ENCODE measurements at places on chromosomes 12 and 14. TPM values are rescaled to one million over a fixed set of nuclear protein-coding genes. Genes with fewer than 3 reads are reported as not detected.

Gene LMNTD1
- total RNA-seq, result not detected

Gene CLEC1B
- not detected for total RNA-seq

Gene OAS1
- total RNA-seq, result 8.1 TPM

Gene AP1G2
- total RNA-seq, result 15.5 TPM

Gene KRT8
- 100 TPM for total RNA-seq

Gene SERPINA12
- not detected for total RNA-seq

Gene HOTAIR
- total RNA-seq, result not detected

Gene TMEM63C
- 1.9 TPM for total RNA-seq

Gene SLC6A15
- total RNA-seq, result 0.32 TPM

Gene HAL
- 0.27 TPM for total RNA-seq

Gene ZNF605
- total RNA-seq, result 13.9 TPM

- DNase-seq, result no peak
Observed at GRCh38 chr14:69242311-69243224, 17.4 kb upstream of the GALNT16 start.

- DNase-seq, result no peak
Observed at GRCh38 chr14:35535483-35536112, 1.6 kb downstream of the INSM2 start.

DNA sequence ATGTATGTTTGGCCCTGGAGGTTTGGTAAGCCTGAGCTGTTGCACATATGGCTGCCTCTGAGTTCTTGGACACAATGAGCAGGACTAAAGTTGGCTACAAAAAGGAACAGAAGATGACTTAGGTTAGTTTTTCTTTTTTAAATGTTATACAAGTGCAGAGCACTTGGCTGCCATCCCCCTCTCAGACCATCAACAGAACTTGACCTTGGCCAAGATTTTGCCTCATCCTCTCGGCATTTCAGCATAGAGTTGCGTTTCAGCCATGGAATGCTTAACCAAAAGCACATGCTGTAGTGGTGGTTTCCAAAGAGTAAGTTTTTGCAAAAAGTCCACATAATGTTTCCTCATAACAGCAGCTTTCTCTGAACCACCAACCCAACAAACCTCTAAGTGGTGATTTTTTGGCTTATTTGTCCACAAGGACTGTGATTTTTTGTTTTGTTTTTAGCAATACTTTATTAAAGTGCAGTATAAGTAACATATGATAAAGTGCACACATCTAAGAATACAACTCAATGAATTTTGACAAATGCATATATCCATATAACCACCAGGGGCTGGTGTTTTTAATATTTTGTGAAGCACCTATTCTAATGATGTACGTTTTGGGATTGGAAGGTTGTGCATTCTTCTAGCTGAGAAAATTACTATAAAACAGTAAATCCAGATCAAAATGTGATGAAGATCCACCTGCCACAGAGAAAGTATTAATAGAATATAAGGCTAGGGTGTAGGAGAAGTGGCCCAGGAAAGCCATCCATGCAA lies 12.1 kb upstream of the GALNT16 start:
- no peak for DNase-seq

DNA sequence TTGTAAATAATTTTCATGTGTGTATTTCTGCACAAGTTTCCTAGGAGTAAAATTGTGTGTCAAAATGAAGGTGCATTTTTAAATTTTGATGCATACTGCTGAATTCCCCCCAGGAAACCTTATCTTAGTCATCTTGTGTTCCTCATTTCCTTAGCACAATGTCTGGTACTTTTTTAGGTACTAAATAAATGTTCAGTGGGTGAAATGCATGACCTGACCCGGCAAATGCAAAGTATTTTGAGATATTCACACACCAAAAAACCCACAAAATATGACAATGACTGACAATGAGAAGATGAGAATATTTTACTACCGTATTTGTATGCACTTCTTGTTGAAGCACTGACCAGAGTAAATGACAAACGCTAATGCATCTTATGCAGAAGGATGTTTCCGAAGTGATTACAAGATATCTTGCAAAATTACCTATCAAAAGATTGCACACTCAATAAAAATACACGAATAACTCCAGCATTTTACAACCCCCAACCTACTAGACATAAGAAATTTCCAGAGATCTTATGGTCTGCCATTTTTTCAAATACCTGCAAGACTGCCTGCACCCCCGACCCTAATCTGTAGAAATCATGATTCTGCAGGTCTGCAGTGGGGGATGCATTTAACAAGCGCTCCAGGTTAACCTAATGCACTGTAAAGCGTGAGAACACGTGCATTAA lies 895 bp upstream of the PRKAB1 start:
- no peak for DNase-seq

DNA sequence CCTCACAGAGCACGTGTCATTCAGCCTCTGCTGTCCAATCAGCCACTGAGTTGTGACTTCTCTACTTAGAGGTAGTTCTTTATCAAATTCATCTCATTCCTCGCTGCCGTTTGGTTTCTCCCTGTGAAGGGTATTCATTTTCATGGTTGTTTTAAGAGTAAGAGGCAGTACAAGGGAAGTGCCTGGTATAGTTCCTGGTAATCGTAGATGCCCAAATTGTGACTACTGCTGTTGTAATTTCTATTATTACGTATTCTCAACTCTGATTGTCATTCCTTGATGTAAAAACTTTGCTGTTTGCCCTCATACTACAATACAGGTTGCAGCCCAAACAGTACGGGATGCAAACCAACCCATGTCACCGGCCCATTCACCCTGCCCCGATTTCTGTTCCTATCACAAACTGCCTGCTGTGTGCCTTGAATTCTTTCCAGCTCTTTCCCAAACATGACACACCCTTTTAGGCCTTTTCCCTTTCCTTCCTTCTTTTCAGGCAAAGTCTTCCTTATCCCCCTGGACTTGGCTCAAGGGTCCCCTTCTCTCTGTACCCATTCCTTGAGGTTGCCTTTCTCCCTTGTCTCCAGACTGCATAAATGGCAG lies 93.0 kb downstream of the SLC25A47 start:
- no peak for DNase-seq

DNA sequence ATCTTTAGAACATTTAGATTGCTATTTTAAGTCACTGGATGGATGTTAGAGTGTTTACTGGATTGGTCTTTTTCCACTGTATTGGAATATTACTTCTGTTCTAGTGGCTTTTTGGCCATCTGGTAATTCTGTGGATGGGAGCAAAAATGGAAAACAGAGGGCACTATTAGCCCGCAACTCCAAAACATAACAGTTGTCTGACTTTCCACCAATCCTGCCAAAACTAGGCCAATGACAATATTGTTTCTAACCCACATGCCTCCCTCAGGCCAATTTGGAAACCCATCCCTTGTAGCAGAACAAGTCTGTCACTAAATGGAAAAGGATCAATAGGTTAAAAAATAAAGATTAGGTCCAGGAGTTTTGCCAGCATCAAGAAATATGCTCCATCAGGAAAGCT lies 97.8 kb downstream of the ETNK1 start:
- no peak for DNase-seq

- no peak for DNase-seq
Observed at GRCh38 chr12:29282031-29282816, 98.7 kb downstream of the ERGIC2 start.

DNA sequence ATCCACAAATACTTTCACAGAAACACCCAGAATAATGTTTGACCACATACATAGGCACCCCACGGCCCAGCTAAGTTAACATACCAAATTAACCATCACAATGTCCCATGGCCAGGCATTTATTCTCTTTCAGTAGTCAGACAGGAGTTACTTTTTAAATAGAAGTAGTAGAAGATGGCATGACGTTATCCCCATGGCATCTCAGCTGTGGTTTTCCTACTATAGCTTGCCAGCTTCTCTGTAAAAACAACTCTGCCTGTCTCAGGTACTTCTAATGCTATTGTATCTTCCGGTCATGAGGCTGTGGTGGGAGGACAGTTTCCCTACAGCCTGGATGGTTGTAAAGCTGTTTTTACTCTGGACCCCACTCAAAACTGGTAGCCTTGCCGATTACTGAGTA lies 19.3 kb downstream of the CTSG start:
- no peak for DNase-seq

- DNase-seq, result no peak
Observed at GRCh38 chr14:29030121-29030520, 263.5 kb downstream of the FOXG1 start.

- DNase-seq, result peak; percentile 74
Observed at GRCh38 chr12:57214398-57214781, 2.2 kb upstream of the NXPH4 start.

GRCh38 chr14:61774861-61775260 lies 12.6 kb downstream of the SNAPC1 start:
- no peak for DNase-seq

- DNase-seq, result no peak
Observed at GRCh38 chr14:76537906-76538647, 162.1 kb downstream of the ESRRB start.

DNA sequence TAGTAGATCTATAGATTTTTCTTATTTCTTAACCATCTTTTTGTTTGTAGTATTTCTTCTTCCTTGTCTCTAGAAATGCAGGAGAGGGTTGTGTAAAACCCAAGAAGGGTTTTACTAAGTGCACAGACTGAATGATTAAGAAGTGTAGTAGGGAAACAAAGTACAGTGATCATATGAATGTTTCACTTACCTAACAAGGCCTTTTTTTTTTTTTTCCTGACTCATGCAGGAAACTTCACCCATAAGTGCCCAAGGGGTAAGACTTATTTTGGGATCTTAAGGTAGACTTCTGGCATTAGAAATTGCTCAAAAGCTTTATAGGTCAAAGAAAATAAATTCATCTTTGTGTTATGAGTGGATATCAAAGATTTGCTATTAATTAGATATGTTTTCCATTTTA lies 10.2 kb downstream of the SCN8A start:
- no peak for DNase-seq

DNA sequence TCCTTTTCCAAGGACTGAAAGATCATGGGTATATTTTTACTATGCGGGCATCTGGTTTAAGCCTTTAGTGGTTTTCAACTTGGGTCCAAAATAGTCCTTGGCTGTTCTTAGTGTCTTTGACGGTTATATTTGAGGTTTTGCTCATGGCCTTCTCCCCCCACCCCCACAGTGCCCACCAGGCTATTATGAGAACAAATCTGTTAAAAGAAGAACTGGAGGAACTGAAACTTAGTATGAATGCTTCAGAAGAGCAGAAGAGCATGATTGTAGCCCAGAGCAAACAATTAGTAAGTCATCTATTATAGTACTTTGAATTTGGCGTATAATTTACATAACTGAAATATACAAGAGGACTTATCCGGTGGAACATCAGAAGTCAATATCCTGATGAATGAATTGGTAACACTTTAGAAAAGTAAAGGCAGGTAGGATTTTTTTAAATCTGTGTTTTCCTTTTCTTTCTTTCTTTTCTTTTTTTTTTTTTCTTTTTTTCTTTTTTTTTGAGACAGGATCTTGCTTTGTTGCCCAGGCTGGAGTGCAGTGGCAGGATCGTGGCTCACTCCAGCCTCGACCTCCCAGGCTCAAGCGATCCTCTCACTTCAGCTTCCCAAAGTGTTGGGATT lies 71.8 kb upstream of the BCAT1 start:
- no peak for DNase-seq

GRCh38 chr12:116136340-116136739 lies 141.2 kb downstream of the MED13L start:
- no peak for DNase-seq

DNA sequence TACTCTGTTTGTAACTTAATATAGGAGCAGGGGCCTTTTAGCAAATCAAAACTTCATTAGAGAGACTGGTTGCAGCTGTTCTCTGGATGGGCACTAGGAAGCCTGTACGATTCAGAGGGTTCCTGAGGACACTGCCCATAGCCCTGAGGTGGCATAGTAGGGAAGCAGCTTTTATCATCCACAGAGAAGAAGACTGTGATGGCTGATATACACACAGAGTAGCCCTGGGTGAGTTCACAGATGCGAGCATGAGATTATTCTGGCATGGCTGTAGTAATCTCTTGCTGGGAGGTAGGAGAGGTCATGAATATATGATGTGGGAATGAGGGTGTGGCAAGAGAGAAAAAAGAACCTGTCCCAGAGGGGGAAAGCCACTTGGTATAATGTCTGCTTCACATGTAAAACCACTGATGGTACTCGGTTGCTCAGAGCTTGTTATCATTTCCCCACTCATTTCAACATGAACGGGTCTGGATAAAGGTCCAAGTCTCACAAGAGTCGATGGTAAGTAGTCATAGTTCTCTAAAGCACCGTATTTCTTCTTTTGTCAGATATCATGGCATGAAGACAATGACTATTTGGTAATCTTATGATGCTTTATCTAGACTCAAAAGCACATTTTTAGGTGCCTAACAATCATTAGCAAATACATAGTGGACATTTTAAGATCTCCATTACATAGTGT lies 52.0 kb downstream of the PEBP1 start:
- no peak for DNase-seq

DNA sequence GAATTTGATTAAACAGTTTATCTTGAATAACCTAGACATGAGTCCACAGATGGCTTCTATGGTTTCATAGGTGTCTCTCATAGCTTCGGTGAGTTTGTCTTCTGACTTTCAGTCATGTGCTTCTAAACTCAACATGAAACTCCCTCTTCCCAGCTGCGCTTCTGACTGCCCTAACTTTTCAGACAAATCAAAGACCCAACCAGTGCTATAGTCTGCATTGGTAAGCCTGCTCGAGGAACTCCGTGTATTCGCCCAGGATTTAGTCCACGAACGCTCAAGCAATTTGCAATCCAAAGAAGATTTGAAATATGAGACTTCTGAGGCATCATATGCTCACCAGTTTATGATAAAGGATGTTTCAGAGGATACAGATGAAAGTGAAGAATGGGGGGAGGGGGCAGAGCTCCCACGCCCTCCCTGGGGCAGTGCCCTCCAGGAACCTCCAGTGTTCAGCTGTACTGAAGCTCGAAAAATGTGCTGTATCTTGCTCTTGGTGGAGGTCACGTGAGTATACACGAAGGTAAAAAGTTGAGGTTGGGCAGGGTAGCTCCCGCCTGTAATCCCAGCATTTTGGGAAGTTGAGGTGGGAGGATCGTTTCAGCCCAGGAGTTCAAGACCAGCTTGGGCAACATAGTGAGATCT lies 5.2 kb upstream of the RILPL2 start:
- no peak for DNase-seq

DNA sequence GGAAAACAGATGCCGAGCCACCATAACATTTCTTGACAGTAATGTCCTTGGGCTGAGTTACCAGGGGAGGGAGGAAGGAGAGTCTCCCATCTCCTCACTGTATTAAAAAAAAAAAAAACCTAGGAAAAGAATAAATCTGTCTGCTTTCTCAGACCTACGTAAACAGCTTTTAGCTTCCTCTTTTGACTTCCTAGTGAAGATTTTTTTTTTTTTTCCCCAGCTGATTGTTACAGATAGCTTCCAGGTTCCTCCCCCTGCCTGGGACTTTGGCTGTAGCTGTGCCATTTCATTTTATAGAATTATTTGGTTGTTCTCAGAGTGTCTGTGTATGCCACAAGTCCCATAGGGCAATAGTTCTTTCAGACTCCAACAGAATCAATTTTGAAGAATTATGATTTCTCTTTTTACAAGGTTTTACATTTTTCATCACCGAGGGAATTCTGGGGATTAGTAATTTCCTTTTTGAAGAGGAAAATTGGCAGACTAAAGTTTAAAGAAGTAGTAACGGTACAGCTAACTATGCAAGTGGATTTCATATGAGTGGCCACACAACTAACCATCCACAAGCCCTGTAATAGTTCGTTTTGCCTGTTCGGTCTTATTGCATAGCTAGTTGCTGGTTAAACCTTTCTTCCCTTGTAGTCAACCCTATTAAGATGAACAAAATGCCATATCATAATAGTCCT lies 23.1 kb upstream of the GNS start:
- DNase-seq, result no peak

All from left ventricle myocardium superior (tissue), 1 donor.